ENCODE measurements at places on chromosomes 11 and 22.

DNA sequence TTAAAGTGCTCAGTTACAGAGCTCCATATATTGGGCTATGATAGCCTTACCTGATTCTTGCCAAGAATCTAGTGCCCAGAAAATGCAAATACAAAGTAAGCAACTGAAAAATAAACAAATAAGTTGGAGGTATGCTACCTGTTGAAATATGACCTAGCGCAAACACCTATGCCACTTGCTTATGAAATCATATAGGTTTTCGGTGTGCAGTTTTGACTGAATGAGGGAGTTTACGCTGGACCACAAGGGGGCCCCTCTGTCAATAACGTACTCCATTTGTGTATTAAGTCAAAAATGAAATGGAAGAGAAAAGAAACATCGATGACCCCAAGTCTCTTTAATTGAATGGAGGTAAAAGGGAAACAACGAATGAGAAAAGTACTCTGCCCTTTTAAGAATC is 84.9 kb upstream of the TRIM77 start:
- DNase-seq: no peak

DNA sequence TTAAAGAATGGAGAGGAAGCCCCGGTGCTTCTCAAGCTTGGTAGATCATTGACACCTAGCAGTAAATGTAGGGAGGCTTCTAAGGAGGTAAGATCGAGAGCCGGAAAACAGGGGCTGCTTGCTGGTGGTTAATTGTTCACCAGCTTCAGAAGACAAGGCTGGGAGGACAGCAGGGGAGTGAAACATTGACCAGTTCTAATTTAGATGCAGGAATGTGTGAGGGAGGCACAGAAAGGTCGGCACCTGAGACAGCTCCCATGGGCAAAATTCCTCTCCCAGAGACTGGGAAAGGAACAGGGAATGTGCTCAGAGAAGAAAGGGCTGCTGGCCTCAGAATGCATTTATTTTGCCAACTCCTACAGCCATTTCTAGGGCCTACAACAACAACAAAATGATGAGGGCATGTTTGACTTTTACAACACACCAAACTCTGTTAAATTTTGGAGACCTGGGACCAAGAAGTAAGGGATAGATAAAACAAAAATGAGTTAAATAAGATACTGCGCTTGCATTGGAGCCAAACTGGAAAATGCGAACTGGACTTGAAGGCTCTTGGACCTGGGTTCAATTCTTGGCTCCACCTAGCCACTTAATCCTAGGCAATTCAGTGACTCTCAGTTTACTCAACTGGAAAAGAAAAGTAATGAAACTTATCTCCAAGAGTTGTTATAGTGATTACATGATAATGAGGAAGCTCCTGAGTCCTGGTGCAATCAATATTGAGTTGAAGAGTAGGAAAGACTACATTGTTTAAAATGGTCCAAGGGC is 31.0 kb downstream of the FZD4 start:
- no peak for DNase-seq

GRCh38 chr11:73271936-73272679 is at the start of gene P2RY6:
Gene P2RY6 (plus strand): TSS chr11:73272338. CDS start chr11:73296519, 24,181 bp downstream.
- no peak for DNase-seq

DNA sequence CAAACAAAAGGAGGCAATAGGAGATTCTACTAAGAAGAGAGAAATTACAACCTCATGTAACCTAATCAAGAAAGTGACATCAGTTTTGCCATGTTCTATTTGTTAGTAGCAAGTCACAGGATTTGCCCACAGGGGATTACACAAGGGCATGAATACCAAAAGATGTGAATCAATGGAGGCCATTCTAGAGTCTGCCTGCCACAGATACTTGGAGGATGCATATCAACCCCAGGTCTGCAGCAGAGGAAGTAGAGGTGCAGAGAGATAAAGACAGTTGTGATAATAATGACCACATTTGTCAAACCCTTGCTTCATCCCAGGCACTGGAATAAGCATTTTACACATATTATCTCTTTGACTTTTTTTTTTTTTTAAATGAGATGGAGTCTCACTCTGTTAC is 2.4 kb upstream of the ASCC2 start:
- DNase-seq: no peak

- DNase-seq: no peak
Measured at GRCh38 chr11:75320046-75320618, 31.3 kb downstream of the ARRB1 start.

DNA sequence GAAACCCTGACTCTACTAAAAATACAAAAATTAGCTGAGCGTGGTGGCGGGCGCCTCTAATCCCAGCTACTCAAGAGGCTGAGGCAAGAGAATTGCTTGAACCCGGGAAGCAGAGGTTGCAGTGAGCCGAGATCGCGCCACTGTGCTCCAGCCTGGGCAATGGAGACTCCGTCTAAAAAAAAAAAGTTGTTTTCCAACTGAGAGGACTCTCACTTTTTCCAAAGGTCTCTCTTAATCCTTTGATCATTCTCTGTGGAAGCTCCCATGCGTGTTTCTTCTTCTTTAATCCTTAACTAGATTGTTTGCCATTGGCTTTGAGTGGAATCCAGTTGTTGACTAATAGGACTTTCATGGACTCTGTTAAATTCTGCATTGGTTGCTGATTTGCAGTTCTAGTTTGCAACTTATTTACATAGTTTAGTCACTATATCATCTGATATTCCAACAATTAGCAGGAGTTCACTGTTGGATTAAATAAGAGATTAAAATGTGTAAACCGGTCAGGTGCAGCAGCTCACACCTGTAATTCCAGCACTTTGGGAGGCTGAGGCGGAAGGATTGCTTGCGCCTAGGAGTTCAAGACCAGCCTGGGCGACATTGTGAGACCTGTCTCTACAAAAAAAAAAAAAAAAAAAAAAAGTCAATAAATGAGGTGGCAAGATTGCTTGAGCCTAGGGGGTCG is 79.7 kb downstream of the C22orf31 start:
- no peak for DNase-seq

DNA sequence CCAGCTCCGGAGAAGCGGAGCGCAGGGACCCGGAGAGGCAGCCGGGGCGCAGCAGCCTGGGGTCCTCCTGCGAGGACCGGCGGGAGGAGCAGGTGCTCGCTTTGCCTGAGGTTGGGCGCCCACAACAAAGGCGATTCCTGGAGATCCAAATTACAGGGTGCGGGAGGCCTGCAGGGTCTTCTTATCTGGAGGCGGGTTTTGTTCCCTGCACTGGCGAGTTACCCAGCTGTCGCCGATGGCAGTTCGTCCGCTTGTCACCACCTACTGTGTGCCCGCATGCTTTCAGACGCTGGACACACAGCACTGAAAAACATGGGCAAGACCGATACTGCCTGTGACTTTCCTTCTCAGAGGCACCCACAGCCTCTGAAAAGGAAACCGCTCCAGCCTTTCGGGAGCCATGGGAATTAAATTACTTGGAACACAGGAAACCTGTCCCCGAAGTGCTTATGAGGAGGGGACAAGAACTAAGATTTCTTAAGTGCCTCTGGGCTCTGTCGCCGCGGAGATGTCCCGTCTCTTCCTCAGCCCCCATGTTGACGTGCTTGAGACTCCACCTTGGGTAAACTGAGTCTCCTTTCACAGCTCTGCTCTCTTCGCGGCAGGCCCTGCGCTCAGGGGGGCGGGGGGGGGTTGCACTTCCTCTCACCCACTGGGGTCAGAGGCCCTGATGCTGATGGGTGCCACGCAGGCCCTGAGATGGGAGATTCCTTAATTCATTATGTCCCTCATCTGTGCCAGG is 1.3 kb upstream of the ZFTA start:
- no peak for DNase-seq

- DNase-seq: no peak
Measured at GRCh38 chr11:30984442-30984816, 385.1 kb downstream of the DCDC1 start.

GRCh38 chr22:43288807-43289420 is 54.3 kb downstream of the SCUBE1 start:
- DNase-seq: no peak

DNA sequence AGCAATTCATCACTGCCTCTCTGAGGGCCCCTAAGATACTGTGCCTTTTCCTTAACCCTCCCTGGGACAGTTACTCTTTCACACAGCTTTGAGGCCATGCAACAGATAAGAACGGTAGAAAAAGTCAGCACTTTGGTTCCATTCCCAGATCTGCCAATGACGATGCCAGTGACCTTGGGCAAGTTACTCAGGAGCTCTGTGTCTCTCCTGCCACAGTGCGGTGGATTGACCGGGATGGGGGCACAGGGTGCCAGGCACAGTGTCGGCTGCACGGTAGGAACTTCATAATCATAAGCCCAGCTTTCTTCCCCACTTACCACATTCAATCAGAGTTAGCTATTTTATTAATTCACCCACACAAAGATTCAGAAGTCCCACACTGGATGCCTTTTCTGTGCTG is 1041.8 kb downstream of the TBC1D22A start:
- DNase-seq: no peak

All from NK-92 treated with Interleukin-12 subunit alpha and Interleukin-12 subunit beta, amount 100 ng/mL, for 24 hours (cell line).